ENCODE measurements at places on chromosomes 16 and 17.

- DNase-seq, result no peak
Observed at GRCh38 chr16:24635900-24636610, 93.4 kb upstream of the TNRC6A start.

- DNase-seq, result peak; percentile 30
Observed at GRCh38 chr17:7579001-7579833, at the start of gene CD68. Gene CD68 (plus strand): TSS chr17:7579638. CDS start chr17:7579678, 40 bp downstream.

DNA sequence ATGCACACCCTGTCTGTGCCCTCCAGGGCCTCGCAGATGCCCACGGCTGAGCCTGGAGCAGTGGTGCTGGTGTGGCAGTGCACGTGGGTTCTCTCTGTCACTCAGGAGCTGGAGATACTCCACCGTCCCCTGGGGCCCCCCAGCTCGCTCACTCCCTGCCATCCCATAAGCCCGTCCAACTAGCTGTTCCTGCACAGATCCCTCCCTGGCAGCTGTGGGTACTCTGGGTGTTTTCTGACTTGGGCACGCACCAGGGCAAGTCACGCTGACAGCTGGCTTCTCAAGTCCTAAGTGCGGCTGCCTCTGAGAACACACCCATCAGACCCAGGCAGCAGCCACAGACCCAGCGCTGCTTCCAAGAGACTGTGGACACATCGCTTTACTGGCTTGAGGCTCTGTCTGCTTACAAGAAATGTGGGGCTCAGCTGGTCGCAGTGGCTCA is 25.4 kb upstream of the ITGB4 start:
- no peak for DNase-seq

DNA sequence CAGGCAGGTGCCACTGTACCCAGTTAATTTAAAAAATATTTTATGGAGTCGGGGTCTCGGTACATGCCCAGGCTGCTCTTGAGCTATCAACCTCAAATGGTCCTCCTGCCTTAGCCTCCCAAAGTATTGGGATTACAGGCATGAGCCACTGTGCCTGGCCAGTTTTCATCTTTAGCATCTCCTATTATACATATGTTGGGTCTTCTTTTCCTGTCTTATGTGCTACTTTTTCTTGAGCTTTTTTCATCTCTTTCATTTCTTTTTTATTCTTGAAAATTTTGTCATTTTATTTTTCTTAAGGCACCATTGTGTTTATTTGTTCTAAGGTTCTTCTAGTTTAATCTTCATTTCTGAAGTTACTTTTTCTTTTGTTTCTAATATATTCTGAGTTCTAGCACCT is 20.7 kb downstream of the BANP start:
- DNase-seq, result no peak

DNA sequence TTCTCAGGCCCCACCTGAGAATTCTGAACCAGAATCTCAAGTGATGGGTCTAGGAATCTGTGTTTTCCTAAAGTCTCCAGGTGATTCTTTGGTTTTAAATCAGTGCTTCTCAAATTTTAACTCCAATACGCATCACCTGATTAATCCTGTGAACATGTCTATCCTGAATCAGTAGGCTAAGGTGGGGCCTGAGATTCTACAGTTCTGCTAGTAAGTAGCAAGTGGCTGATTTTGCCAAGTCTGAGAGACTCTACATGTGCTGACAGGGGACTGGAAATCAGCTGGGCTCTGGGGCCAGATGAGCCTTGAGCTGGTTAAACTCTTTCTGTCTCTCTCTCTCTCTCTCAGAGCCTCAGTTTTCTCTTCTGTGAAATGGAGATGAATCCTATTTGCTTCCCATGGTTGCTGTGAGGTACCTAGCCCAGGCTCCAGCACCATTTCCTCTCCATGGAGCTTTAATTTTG is 9.0 kb downstream of the CCR7 start:
- no peak for DNase-seq

DNA sequence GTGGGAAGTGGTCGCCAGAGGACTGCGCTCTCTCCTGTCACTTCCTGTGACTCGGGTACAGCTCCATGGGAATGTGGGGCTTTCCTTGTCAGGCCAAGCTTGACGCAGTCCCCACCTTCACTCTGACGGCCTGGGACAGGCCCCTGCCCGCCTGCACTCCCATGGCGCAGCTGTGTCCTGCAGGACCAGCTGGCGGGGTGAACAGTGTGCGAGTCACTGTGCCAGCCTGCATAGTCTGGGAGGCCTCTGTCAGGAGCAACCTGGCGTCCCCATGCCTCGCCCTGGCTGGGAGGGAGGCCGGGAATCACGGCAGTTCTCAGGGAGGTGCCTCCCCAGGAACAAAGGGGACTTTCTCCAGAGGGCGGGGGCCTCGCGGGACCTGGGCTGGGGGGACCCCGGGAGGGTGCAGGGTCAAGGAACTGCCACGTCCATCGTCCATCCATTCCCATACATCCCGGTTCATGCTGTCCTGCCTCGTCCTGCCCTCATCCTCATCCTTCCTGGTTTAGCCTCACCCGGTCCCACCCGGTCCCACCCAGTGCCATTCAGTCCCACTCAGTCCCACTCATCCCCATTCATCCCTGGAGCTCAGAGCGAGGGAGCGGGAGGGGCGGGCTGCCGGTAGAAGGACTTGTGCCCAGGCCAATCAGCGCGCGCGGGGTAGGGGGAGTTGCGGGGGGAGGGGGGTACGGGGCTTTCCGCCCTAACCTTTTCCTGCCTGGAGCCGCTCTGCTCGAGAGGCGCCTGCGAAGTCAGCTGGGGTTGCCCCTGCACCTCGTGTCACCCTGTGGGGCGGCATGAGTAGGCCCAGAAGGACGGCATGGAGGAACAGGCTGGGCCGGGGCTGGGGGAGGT is 13.4 kb downstream of the FLYWCH1 start:
- DNase-seq, result no peak

GRCh38 chr17:68961214-68961882 is 6.2 kb upstream of the ABCA8 start:
- DNase-seq, result no peak

- DNase-seq, result no peak
Observed at GRCh38 chr17:67082107-67082506, 37.8 kb downstream of the CACNG1 start.

- DNase-seq, result no peak
Observed at GRCh38 chr17:9544221-9544620, 31.4 kb downstream of the STX8 start.
